ENCODE measurements at places on chromosomes 11 and 22. TPM values are rescaled to one million over a fixed set of nuclear protein-coding genes. Genes with fewer than 3 reads are reported as not detected.

DNA sequence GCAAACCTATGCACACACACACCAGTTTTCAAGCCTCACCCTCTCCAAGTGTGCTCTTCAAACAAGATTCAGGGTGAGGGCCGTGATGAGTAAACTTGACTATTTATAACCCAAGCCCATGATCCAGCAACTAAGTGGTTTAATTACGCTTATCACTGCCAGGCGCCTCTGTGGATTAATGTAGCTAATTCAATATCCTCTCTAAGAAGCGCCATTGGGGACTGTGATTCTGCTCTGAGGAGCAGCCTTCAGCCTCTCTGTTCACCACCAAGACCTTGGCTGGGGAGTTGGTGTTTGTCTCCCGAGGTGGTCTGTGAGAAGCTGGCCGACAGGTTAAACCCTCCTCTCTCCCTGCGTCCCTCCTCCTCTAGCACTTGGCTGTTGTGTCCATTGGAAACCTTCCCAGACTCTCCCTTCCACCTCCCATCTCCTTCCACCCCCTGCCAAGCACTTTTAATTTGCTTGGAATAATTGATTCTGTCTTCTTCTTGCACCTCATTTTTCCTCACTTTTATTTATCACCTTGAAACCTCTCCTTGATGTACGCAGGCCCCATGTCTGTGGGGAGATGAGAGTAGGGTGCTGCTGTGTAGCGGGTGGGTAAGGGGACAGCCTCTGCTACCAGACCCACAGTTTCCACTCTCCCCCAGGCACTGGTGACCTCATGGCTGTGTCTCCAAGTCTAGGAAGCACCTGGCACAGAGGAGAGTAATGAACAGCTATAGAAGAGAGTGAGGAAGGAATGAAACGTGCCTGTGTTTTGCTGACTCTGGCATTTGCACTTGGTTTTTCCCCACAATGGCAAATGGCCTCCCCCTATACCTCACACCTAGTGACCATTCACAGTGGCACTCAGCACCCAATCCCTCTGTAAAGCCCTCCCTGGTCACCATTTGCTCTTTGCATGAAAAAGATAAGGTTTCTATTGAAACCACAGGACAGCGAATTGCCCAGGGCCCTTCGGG is 236.6 kb downstream of the GRIK4 start:
- no peak for DNase-seq

DNA sequence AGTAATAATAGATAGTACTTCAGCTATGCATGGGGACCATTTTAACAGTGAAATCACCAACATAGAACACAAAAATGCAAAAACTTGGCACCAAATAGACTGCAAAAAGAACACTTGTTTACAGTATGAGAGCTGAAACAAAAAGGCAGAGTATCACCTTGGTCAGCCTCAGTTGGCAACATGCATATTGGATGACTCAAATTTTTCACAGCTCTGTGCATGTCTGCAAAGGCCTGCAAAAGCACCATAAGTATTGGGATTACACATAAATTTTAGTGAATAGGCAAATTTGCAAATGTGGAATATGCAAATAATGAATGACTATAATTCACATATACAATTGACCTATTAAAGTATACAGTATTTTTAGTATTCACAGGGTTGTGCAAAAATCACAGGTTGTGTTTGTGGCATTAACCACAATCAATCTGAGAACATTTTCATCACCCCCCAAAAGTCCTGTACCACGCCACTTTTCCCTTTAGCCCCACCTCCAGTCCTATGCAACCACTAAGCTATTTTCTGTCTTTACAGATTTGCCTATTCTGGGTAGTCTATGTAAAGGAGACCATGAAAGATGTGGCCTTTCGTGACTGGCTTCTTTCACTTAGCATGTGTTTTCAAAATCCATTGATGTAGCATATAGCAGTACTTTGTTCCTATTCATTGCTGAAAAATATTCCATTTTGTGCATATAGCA is 47.2 kb downstream of the CCDC15 start:
- DNase-seq, result no peak

- no peak for DNase-seq
Observed at GRCh38 chr22:30538280-30538679, 8.3 kb downstream of the SEC14L6 start.

GRCh38 chr11:34595391-34595790 is 25.5 kb upstream of the EHF start:
- no peak for DNase-seq

DNA sequence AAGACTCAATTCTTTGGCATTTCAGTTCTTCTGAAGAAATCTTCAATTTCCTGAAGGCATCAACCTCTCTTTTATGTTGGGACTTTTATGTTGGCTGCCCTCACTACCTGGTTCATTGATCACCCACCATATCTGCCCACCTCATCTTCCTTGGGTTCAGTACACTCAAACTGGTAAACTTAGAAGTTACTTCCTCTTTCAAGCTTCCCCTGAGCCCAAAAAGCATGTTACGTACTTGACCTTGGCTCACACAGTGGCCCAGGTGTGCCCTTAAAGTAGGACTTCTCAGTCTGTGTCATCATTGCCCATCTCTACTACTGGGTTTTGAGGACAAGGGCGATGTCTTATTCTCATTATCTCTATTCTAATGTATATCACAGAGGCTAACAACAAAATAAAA is 86.1 kb downstream of the GRIA4 start:
- DNase-seq, result no peak

DNA sequence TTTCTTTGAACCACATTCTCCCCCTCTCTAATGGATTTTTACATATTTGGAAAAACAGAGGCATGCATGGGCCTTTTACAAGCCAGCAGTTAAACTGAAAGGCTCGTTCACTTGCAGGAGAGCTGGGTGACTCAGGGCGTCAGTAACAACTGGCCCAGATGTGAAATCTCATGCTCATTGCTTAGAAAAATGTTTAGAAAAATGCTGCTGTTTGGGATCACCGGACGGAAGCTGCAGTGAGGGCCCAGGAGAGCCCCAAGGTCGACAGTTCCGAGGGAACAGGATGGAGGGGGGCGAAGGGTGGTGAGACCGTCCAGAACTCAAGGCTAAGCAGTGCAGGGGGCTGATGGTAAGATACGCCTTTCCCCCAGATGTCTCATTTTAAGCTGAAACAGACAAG is 41.7 kb upstream of the SMTN start:
- no peak for DNase-seq

GRCh38 chr11:34151166-34151565 is 45.7 kb downstream of the NAT10 start:
- no peak for DNase-seq

DNA sequence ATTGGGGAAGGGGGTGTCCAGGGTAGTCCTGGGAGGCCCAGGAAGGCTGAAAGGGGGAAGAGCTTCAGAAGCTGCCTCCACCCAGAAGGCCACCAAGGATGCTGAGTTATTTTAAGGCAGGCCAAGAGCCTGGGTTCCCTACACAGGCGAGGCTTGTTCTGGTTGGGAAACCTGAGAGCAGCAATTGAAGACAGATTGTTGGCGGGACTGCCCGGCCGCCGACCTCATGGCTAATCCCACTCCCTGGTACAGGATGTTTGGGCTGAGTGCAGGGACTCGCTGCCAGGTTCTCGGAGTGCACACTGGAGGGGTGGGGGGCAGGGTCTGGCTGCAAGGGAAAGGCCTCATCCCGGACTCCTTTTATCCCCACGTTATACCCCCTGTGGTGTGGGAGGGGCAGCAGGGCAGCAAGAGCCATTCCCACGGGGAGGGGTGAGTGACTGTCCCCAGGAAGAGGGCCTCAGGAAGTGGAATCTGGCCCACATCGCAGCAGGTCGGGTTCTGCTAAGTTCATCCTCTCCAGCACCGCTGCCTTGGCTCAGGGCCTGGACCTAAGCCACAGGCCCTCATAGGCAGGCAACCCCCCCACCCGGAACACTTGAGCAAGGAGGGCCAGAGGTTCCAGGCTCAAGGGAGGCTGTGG is 43.6 kb upstream of the PRR5 start:
- no peak for DNase-seq

DNA sequence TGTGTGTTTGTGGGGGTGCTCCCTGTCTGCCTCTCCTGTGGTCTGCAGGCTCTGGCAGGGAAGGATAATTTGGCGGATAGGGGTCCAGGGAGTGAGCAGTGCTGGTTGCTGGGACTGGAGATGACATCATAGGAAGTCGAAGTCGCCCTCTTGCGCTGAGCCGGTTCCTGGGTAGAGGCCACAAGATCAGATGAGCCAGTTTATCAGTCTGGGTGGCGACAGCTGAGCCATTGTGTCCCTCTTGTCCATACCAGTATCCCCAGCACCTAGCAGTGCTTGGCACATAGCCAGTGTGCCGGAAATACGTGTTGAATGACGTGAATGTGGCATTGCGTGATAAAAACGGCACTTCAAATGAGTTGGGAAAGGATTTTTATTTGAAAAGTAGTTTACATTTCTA is 9.8 kb downstream of the APOL5 start:
- no peak for DNase-seq

- no peak for DNase-seq
Observed at GRCh38 chr11:35122308-35122707, 16.7 kb upstream of the CD44 start.

GRCh38 chr22:42443240-42444076 is 11.3 kb upstream of the NFAM1 start:
- DNase-seq, result no peak

DNA sequence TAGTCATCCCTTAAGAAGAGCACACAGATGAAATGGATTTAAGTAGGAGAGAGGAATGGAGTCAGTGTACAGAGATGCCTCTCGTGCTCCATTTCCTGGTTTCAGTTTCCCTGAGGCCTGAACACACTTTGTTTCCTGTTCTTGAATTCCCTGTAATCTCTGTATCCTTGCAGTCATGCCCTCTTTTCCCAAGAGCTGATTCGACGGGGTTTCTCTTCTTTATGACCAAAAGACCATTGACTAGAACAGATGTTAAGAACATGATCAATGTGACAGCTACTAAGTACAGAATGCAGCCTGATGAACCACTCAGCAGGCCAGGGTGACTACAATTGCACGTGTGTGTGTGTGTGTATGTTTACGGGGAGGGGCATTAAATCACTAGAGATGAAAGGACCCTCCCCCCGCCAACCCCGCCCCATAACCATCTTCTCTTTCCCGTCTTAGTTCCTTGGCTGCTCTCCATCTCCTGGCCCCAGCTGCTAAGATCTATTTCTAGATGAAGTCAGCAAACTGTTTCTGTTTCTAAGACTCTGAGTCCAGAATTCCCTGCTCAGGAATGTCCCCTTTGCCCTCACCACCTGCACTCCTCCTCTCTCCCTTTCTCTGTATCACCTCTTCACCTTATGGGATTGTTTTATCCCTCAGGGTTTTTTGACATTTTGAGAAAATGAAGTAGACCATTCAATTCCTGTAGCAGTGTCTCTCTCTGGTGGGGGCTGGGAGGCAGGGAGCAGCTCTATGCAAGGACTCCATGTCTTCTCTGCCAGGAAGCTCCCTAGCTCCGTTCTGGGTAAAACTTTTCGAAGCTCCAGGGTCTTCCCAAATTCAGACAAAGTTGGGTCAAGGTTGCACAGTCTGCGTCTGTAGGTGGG is 26.0 kb downstream of the SLC22A6 start:
- DNase-seq, result peak; percentile 29

DNA sequence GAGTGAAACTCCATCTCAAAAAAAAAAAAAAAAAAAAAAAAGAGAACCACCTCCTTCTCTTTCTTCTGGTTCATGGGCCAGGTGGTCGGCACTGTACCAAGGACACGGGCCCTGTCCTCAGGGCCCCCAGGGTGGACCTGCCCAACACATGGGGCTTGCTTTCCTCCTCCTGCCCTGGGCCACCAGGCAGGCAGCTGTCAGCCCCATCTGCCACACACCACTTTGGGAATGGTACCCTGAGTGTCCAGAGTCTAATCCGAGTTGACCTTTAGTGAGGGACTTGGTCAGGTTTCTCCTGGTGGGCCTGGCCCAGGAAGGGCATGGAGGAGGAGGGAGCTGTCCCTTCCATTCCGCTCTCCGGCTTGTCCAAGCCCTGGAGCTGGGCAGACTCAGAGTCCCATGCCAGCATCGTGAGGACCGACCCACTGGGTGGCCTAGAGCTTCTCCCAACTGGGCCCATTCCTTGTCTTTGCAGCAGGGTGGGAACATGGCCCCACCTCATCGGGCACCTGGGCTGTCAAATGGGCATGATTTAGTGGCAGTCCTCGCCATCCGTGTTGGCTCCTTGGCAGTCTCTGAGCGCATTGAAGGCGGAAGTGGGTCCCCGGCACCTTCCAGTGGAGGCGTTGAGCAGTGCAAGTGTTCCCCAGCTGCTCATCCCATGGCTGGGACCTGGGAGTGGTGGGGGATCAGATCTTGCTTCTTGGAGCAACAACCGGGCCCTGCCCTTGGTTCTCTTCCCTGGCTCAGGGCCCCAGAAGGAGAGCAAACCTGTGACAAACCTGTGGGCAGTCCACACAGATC is 94.8 kb downstream of the BCR start:
- DNase-seq, result no peak

- DNase-seq, result no peak
Observed at GRCh38 chr11:88807349-88807748, 258.4 kb downstream of the GRM5 start.

GRCh38 chr11:102139081-102139498 is 28.8 kb downstream of the YAP1 start:
- DNase-seq, result no peak

DNA sequence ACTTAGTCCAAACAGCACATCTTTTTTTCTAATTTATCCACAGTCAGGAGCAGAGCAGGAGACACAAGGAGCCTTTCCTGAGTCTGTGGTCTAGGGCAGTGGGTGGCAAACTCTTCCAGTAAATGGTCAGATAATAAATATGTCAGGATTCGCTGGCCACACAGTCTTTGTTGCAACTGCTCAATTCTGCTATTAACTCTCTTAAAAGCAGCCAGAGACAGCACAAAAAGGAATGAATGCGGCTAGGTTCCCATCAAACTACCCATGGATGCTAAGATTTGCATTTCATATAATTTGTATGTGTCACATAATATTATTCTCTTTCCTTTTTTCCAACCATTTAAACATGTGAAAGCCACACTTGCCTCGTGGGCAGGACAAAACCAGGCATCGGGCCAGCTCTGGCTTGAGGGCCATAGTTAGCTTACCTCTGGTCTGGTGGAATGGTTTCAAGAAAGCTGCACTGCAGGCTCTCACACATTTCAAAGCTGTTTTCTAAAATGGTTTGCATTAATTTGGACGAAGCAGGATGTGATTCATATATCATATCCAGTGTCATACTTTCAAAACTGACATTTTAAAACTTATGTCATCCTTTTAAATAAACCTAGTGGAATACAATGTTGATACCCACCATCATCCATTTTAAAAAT is 64.7 kb upstream of the CD5 start:
- no peak for DNase-seq

- DNase-seq, result no peak
Observed at GRCh38 chr22:28647216-28647615, 32.4 kb downstream of the TTC28 start.

Gene ZC3H12C
- 7.4 TPM for polyA plus RNA-seq

Gene FBLN1
- 79.1 TPM for polyA plus RNA-seq

Gene GGTLC3
- polyA plus RNA-seq, result not detected

Gene KDM2A
- 72.5 TPM for polyA plus RNA-seq

Gene TRIM48
- polyA plus RNA-seq, result not detected

Gene FAM227A
- 4.4 TPM for polyA plus RNA-seq

Gene TMEM191C
- polyA plus RNA-seq, result 0.98 TPM
